ENCODE measurements at places on chromosomes 7 and 10. TPM values are rescaled to one million over a fixed set of nuclear protein-coding genes. Genes with fewer than 3 reads are reported as not detected.

DNA sequence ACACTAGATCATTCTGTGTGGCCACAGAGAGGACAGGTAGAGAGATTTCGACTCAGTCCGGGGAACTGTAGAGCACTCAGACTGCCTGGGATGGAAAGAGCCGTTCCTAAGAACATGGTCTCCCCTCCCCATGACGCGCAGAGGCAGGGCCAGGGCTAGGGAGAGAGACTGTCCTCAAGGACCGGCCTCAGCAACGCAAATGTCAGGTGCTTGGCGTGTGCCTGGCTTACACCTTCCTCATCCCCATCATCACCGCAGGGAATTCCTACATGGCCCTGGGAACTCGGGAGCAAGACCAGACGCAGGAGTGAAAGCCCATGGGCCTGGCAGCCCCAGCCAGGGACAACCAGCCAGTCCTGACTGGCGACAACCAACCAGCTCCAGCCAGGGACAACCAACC is 55.6 kb downstream of the PROSER2 start:
- no peak overlapping the region for H3K27ac ChIP-seq
- H3K36me3 ChIP-seq: no peaks in the 10 kb centered on the region
- no peak for DNase-seq
- H3K27me3 ChIP-seq: no peaks in the 10 kb centered on the region
- H3K4me3 ChIP-seq: no peak overlapping the region

- no peaks in the 10 kb centered on the region for H3K27me3 ChIP-seq
- H3K27ac ChIP-seq: peak overlapping the region; percentile 77
- peaks cover 67% of the 10 kb centered on the region for H3K4me1 ChIP-seq
- peak; percentile 83 for DNase-seq
- peak overlapping the region; percentile 31 for H3K4me3 ChIP-seq
Observed at GRCh38 chr7:12647364-12648219, 39.8 kb upstream of the ARL4A start.

GRCh38 chr7:15863951-15864625 is 177.6 kb upstream of the MEOX2 start:
- DNase-seq: no peak
- peaks cover 3% of the 10 kb centered on the region for H3K27me3 ChIP-seq
- H3K27ac ChIP-seq: no peak overlapping the region
- peaks cover 28% of the 10 kb centered on the region for H3K4me1 ChIP-seq

LIPN gene
- not detected for total RNA-seq

DNA sequence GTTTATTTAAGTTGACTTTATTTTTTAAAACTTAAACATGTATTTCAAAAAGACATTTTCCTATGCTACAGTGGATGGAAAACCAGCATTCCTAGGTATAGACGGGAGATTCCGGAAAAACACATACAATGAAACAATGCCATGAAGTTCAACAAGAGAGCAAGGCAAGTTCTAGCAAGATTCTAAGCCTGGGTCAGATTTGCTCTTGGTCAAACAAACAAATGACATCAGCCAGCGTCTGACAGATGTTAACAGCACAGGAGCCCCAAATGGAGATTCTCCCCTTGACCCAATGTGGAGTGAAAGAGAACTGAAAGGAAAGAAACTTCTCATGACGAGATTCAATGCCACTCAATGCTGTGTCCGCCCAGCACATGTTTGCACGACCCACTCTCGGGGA is 149.9 kb downstream of the NEURL1 start:
- H3K27ac ChIP-seq: peak overlapping the region; percentile 48
- H3K4me1 ChIP-seq: peaks cover 91% of the 10 kb centered on the region
- no peak for DNase-seq
- H3K27me3 ChIP-seq: peaks cover 4% of the 10 kb centered on the region
- H3K4me3 ChIP-seq: peak overlapping the region; percentile 24

DNA sequence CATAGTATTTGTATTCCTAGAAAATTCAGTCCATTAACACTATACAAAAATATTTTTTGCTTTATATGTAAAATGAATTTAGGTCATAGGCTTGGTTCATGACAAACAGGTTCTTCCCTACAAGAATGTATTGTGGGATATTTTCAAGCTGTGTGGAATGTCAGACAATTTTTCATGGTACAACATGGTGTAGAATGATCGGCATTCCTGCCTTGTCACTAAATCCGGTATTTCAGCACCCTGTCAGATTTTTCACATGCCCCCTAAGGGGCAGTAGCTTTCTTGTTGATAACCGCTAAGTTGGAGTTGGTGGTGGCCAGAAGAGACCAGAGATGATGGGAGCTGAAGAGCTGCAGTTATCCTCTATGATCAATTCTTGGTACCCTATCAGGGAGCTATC is 154.3 kb downstream of the SORCS3 start:
- DNase-seq: no peak
- H3K4me1 ChIP-seq: no peaks in the 10 kb centered on the region
- H3K27ac ChIP-seq: no peak overlapping the region
- H3K4me3 ChIP-seq: no peak overlapping the region
- H3K36me3 ChIP-seq: no peaks in the 10 kb centered on the region

GRCh38 chr7:24949884-24950283 is 30.1 kb downstream of the OSBPL3 start:
- peaks cover 80% of the 10 kb centered on the region for H3K4me1 ChIP-seq
- no peaks in the 10 kb centered on the region for H3K27me3 ChIP-seq
- DNase-seq: no peak
- H3K27ac ChIP-seq: peak overlapping the region; percentile 53
- no peak overlapping the region for H3K4me3 ChIP-seq

- no peaks in the 10 kb centered on the region for H3K36me3 ChIP-seq
- H3K27me3 ChIP-seq: peaks cover 9% of the 10 kb centered on the region
- no peaks in the 10 kb centered on the region for H3K4me1 ChIP-seq
- H3K4me3 ChIP-seq: no peak overlapping the region
Observed at GRCh38 chr7:39183796-39184195, 206.1 kb downstream of the POU6F2 start.

- no peak for DNase-seq
- no peak overlapping the region for H3K4me3 ChIP-seq
- H3K27me3 ChIP-seq: peaks cover 9% of the 10 kb centered on the region
- H3K27ac ChIP-seq: no peak overlapping the region
Observed at GRCh38 chr7:12861070-12861469, 173.6 kb downstream of the ARL4A start.
